ENCODE measurements at places on chromosomes 13 and 19.

DNA sequence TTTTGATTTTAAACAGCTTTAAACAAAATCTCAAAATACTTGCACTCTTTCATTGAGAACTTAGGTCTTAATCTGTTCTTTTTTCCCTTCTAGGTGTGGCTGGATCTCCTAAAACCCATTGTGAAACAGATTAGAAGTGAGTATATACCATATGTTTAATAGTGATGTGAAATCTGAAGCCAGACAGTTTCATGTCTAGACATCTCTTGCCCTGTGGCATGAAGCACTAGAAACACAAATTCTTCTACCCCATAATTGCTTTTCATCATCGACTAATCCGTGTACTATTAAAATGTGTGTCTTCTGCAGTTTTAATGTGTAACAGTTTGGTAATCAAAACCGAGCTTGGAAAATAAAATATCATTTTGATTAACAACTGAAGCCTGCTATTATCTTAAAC is 188.2 kb upstream of the RNF113B start:
- DNase-seq = peak; percentile 15

GRCh38 chr19:13764101-13764807 is at the start of gene MRI1:
MRI1 (plus strand) TSS chr19:13764522; CDS start chr19:13764589, 67 bp downstream.
- DNase-seq = peak; percentile 80

DNA sequence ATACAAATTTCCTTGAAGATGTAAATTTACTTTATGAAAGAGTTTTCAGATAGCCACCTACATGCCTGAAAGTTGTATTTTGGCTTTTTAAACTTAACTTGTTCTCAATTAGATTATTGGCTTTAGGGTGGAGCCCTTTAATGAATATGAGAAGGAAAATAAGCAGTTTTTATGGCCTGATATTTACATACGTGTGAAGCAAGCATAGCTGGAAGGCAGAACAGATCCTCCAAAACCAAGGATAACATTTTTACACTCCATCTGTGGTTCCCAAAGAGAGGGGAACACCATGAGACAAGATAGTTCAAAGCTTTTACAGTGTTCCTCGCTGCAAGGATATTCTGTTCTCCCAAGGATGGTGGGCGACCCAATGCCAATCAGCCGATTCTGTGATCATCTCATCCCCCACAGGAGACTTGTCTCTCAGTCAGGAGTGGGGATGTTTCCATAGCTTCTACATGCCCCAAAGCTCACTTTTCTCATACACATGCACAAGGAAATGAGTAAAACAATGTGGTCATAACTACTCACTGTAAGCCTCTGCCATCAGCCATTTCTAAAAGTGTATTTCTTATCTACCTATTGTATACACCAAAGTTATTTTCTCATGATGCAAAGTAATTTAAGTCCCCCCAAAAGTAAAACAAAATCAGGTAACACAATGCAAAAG is 24.6 kb upstream of the KBTBD6 start:
- DNase-seq = no peak

- DNase-seq = no peak
These were observed 63.7 kb downstream of the TBC1D4 start for GRCh38 chr13:75418186-75418843.

DNA sequence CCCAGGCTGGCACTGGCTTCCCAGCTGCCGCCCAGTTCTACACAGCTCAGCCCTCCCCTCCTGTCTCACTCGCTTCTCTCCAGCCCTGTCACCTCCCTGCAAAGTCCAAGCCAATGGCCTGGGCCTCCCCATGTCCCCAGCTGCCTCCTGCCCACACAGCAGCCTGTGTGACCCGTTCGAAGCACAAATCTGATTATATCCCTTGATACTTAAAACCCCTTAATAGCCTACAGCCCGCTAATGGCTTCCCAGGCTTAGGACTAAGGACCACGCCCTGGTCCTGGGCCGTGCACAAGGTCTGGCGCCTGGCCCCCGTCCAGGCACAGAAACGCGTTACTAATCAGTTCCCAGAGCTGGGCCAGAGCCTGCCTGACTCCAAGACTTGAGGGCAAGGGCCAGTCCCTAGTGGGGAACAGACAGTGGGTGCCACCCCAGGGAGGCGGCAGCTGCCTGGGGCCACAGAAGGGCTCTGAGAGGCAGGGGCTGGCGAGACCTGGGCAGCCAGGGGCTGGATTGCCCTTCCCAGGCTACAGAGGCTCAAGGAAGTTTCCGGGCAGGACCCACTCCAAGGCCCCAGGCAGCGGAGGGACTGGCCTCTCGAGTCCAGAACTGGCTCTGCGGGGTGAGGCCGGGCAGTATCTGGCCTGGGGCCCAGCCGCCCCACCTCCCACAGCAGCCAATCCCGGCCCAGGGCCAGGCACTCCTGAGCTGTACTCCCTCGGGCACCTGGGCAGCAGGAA is 10.4 kb downstream of the XAB2 start:
- no peak for DNase-seq

- peak; percentile 58 for DNase-seq
These were observed at the start of gene APLP1 for GRCh38 chr19:35868172-35868822. APLP1 (plus strand) TSS chr19:35868574; CDS start chr19:35868637, 63 bp downstream.

DNA sequence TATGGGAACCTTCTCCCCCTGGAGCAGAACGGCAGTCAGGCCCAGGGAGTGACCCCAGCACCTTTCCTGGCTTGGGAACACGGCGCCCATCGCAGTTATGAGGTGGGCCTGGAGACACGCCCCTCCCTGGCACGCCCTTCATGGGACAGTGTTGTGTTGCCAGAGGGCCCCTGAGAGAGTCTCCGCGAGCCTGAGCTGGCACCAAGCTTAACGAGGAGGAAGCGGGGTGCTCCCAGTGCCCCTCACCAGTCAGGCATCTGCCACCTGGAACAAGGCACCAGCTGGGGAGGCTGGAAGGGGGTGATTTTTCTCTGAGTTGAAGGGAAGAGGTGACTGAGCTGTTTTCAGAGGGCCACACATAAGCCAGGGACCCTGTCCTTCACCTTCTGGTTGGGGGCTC is 180.6 kb downstream of the KDM4B start:
- no peak for DNase-seq

- DNase-seq = no peak
These were observed 545.2 kb downstream of the GPC6 start for GRCh38 chr13:93771782-93772181.

- no peak for DNase-seq
These were observed 42.6 kb upstream of the GRTP1 start for GRCh38 chr13:113406321-113407102.

GRCh38 chr13:31072041-31072440 is 89.7 kb downstream of the HSPH1 start:
- DNase-seq = peak; percentile 60

GRCh38 chr13:43333176-43333575 is 309.8 kb downstream of the DNAJC15 start:
- no peak for DNase-seq

DNA sequence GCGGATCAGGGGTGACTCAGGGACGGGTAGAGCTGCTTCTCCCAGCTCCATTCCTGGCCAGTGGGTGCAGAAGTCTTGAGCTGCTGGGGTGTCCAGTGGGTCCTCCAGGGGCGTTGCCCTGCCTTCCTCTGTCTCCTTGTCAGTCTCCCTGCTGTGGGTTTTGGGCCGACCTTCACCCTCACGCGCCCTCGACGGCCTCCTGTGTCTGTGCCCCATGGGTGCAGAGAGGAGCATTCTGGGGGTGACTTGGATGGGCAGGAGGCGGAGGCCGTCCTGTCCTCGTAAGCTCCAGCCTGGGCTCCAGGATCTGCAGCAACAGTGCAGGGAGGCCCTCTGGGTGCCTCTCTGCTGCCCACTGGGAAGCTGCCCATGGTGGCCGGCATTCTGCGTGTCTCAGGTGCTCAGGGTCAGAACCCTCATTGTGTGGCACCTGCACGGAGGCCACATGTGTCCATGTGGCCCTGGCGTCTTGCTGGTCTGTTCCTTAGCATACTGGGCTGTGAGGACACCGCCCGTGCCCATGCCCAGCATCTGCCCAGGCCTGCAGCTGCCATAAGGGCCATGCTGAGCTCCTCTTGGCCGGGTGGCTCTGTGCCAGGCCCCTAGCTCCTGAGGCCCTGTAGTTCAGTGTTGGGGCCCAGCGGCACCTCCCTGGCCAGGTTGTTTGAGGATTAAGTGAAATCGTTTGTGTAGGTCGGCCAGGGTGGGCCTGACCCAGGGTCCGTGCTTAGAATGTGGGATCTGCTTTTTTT is 17.3 kb downstream of the DOT1L start:
- no peak for DNase-seq

DNA sequence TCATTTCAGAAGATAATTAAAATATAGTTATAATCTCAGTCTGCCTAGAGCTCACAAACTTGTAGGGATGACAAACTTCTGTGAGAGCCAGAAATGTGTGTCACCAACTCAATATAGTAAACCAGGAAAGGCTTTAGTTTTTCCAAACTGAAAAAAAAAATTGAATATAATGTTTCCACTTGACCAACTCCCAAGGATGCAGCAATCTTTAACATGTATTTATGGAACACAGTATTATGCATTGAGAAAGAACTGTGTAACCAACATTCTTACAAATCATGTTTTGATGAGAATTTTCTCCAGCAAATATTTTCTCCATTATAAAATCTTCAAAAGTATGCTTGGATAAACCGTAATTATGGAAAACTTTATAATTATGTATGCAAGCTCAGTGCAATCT is 50.1 kb upstream of the KLF12 start:
- no peak for DNase-seq

- no peak for DNase-seq
These were observed 32.3 kb upstream of the GJB6 start for GRCh38 chr13:20264271-20265018.
